Esophagus mucosa (tissue), 1 donor: ENCODE measurements at places on chromosomes 12 and 14. TPM values are rescaled to one million over a fixed set of nuclear protein-coding genes. Genes with fewer than 3 reads are reported as not detected.

DNA sequence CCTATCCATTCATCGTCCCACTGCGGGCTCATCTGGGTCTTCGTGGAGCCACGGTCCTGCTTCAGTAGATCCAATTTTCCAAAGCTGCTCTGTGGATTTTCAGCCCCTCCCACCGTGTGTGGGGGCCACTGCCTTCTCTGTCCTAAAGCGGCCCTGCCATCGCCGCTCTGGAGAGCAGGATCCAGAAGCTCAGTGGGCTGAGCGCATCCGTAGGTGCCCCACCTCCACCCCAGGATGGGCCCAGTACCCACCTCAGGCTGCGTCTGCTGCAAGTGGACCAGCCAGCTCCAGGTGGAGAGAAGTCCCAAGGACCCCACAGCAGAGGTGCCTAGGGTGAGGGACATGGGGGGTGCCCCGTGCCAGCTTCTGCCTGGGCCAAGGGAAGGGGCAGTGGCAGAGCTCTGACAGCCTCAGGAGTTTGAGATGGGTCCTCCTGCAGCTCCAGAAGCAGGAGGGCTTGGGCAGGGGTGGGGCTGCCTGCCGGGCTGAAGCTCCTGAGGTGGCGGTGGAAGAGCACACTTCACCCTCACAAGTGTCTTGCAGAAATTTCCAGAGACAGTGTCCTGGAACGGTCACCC lies 148.1 kb upstream of the C14orf180 start:
- ATAC-seq, result no peak

BAZ1A gene
- 34.6 TPM for total RNA-seq

DNA sequence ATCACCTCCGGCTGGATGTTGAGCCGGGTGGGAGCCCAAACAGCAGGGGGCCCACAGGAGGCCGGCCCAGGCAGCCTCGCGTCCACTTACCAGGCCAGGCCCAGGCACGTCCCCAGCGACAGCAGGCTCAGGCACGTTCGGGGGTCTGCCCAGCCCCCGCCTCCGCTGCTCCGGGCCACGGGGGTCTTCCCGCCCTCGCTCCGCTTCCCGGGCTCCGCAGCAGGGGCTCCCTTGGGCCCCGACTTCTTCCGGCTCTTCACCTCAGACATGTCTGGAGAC lies 216 bp downstream of the IKBIP start:
- peak; percentile 12 for ATAC-seq

GRCh38 chr14:54582334-54582733 lies 15.4 kb downstream of the SAMD4A start:
- no peak for ATAC-seq

- ATAC-seq, result no peak
These were observed 18.5 kb upstream of the MAP1LC3B2 start for GRCh38 chr12:116540622-116541152.

CMA1 gene
- 0.64 TPM for total RNA-seq

GRCh38 chr12:89800435-89800834 lies 91.8 kb upstream of the ATP2B1 start:
- ATAC-seq, result no peak

DNA sequence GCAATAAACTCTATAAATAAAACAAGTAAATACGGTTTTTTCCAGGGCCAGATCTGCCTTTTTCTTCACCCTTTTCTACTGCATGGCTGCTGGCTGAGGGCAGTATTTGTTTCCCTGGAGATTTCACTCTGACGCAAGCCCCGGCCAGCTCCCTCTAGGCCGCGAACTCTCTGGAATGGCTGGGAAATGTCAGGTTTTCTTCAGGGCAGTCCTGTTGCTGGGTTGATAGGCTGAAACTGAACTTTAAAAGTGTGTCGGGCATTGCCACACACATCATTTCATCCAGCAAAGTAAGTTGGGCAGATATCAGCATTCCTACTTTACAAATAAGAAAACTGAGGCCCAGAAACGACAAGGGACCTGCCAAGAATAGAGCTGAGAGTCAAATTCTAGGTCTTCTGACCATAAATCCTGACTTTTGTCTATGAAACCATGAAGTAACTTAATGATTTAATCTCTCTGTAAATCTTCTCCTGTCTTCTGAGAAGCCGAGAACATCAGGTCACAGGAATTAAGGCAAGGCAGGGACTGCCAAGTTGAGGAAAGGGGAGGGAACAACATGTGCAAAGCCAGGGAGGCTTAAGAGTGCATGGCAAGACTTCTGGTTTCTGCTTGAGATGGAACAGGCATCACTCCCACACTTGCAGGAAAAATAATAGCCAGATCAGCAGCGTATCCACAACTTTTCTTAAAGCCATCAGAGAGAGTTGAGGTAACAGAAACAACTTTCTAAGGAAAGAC lies 205.0 kb upstream of the CCDC196 start:
- ATAC-seq, result no peak

OAS2 gene
- total RNA-seq, result 20.6 TPM

ATP5F1B gene
- total RNA-seq, result 674 TPM

GRCh38 chr14:101819251-101819990 lies 57.9 kb downstream of the PPP2R5C start:
- ATAC-seq, result no peak

DNA sequence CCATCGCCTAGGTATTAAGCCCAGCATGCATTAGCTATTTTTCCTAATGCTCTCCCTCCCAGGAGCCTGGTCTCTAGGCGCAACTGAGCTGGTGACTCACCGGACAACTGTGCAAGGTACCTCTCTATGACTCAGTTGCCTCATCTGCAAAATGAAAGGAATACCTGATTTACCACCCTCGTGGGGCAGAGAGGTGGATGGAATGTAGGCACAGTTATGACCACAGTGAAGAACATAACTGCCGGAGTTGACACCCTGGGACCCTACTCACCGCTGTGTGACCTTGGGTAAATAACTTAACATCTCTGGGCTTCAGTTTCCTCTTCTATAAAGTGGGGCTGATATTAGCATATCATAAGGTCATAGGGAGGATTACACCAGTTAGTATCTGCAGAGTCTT lies 22.6 kb downstream of the BCL11B start:
- peak; percentile 38 for ATAC-seq

SLC38A4 gene
- 2.4 TPM for total RNA-seq

- ATAC-seq, result no peak
These were observed 22.0 kb downstream of the GALC start for GRCh38 chr14:87971010-87971409.

- no peak for ATAC-seq
These were observed 26.5 kb downstream of the BMP4 start for GRCh38 chr14:53929871-53930715.

NUP37 gene
- 33.7 TPM for total RNA-seq

GRCh38 chr14:36901861-36902260 lies 240.2 kb downstream of the PAX9 start:
- no peak for ATAC-seq

GRCh38 chr12:124463341-124463921 lies 104.0 kb downstream of the NCOR2 start:
- no peak for ATAC-seq

- ATAC-seq, result no peak
These were observed 321.4 kb upstream of the SEL1L start for GRCh38 chr14:81855007-81855406.

GRCh38 chr12:101694986-101695385 lies 2.5 kb upstream of the CHPT1 start:
- no peak for ATAC-seq

GRCh38 chr12:124273630-124274029 lies 21.3 kb upstream of the RFLNA start:
- ATAC-seq, result peak; percentile 47
